ENCODE measurements at places on chromosomes 11 and 22.
A peak's percentile ranks its signal among the peaks of the same experiment; 100 is the strongest.

DNA sequence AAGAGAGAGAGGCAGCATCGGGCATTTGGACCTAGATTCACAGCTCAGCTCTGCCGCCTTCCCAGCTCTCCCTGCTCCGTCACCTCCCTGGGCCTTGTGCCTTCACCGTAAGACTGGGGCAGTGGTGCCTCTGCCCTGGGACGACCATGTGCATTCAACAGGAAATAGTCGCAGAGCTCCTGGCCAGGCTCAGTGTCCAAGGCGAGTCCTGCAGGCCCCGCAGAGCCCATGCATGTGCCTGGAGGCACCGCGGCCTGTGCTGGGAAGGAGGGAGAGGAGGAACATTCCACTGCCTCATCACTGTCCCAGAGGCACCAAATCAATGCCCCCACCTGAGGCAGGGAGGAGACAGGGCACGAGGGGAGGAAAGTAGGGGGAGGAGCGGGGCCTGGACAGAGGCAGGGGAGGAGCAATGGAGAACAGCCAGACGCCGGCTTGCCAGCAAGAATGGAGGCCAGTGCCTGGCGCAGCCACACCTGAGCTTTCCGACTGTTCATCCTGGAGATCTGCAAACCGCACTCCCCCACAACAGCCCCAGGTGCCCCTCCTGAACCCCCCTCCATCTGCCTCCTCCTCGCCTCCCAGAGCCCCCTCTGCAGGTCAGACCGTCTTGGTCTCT is 74.4 kb upstream of the PRR5 start:
- no peak for DNase-seq

DNA sequence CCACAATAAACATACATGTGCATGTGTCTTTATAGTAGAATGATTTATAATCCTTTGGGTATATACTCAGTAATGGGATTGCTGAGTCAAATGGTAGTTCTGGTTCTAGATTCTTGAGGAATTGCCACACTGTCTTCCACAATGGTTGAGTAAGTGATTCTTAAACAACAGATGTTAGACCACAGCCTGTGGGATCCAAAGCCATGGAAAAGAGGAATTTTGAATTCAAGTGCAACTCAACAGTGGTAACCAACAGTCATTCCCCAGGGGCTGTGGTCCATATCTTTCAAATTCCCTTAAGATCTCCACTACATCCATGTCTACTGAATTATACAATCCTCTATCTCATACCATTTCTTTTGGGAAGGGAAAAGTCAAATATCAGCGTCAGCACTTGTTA is 321.5 kb downstream of the LARGE1 start:
- DNase-seq = no peak

DNA sequence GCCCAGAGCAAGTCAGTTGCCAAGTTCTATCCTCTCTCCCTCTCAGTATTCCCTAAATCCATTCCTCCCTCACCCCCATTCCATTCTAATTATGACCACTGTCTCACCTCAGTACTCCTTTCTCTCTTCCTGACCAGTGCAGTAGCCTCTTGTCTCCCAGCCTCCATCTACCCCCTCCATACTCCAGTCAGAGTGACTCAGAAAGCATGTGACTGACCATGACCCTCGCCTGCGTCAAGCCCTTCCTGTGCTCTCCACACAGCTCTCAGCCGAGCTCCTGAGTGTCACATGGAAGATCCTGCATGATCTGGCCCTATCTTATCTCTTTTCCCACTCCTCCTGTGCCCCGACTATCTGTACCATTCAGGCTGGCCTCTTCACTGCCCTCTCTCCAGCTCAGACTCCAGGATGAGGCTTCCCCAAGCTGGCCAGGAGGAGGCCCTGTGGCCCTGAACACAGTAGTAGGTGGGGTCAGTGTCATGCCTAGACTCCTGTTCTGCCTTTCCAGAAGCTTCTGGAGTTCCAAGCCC is 42.6 kb downstream of the NEU3 start:
- DNase-seq = peak; percentile 100

DNA sequence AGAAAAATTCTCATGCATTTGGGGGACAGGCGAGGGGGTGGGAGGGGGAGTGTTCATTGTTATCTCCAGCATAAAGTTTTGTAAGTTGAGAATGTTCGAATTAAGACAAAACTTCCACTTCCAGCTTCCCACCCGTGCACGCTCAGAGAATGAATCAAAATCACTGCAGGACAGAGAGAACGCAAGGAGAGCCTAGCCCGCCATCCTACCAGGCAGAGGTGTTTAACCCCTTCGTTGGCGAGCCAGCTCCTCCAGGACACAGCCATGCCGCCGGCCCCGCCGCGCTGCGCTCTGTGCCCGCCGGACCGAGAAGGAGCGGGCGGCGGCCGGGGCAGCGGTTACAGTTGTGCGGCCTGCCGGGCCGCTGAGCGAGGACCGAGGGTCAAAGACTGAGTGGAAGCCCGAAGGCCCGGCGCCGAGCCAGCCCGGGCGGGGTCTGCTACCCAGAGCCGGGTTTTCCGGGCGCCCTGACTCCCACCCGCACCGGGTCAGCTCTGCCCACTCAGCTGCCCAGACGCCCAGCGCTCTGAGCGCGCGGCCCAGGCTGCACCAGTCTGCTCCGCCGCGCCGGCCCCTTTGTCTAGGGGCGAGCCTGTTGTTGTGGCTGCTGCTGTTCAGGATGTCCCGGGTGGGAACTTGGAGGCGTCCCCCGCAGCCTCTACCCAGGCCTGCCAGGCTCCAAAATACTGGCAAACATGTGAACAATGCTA is at the start of gene NOX4:
NOX4 (minus strand) TSS at position 395 of the 710 bp plus-strand sequence; CDS start at position 266, 129 bp downstream.
- DNase-seq = peak; percentile 24

- peak; percentile 61 for DNase-seq
These were observed 111.2 kb downstream of the ZNF280B start for GRCh38 chr22:22397292-22397870.

DNA sequence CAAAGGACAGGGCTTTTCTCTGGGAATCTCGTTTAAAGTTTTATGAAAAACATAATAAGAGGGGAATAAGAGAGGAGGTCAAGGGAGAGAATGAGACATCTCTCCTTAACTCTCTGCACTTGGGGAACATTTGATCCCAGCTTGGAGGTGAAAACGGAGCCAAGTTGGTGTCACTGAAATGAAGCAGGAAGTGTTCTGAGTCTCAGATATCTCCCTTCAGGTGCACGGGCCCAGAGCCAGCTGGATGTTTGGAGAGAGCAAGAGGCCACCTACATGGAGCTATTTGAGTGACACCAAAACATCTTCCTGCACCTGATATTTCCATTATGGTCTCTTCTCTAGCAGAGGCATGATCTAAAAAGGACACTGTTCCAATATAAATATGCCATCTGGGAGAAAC is 85.7 kb downstream of the BLID start:
- no peak for DNase-seq

DNA sequence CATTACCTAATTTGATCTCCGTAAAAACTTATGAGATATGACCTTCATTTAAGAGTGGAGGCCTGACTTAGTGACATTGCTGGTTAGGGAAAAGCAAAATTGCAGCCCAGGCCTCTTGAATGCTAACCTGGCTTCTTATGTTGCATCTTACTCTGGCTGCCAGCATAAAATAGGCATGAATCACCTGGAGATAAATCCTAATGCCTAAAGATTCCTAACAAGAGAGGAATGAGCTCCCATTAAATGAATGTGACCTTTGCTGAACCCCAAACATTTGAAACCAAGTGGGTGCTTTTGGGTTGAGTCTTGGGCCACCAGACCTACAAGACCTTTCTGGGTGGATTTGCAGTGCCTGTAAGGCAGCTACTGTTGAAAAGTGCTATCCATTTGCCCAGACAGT is 1145.6 kb upstream of the TENM4 start:
- no peak for DNase-seq

- DNase-seq = no peak
These were observed 1.1 kb downstream of the SEPTIN5 start for GRCh38 chr22:19715188-19715930.

- DNase-seq = peak; percentile 84
These were observed 4.6 kb downstream of the SAA2 start for GRCh38 chr11:18243783-18244362.

DNA sequence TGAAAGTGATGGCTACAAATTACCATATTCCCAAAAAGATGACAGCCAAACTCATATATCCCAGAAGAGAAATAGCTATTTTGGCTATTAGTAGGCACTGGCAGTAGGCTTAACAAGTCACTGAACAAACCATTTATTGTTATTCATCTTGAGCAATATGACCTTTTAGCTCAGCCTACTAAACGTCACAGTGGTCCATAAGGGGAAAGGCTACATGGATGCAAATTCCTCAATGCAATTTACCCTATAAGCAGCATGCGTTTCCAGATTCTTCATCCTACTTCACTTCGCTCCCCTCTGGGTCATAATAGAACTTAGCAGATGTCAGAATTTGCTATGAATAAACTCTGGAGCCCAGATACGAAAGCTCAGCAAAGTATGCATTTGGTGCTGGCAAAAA is 114.0 kb downstream of the SIK3 start:
- peak; percentile 78 for DNase-seq

DNA sequence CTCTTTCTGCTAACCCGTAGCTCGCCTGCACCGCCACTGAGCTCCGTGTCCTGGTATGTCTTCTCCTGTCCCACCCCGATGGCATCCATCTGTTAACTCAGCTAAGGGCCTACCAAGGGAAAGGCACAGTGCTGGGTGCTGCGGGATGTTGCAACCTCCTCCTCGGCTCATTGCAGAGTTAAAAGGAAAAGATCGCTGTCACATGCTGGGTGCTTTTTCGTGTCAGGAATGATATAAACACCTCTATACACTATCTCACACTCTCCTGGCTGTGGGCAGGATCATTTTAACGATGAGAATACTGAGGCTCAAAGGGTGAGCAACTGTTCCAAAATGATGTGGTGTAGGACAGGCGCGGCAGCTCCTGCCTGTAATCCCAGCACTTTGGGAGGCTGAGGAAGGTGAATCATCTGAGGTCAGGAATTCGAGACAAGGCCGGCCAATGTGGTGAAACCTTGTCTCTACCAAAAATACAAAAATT is 10.1 kb downstream of the TXN2 start:
- no peak for DNase-seq

- DNase-seq = no peak
These were observed 141.6 kb downstream of the TRPC6 start for GRCh38 chr11:101442171-101442570.

DNA sequence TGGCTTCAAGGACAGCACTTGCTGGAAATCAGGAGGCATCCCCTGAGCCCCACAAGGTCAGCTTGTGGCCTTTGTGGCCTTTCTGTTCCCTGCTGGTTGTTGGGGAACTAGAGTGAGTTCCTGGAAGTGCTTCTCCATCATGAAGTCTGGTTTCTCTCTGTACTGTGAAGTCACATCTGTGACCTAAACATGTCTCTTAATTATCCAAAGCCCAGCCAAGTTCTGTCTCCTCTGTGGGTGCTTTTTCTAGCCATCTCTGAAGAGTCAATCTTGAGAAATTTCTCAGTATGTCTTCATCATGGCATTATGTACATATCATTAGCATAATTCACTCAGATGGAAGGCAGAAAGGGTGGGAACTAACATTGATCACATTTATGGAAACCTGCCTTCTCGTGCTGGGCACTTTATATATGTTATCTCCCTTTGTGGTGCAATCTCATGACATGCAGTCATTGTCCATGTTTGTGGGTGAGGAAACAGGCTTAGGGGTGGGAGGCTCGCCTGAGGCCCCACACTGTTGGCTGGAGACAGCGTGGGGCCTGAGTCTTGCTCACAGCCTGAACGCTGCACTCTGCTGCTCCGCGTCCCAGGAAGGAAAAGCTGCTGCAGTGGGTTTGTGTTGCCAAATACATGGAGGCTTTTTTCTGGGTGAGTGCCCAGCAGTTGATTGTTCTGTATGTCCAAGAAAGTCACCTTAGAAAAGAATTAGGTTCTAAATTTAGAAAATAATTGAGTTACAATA is 24.6 kb downstream of the IGHMBP2 start:
- DNase-seq = no peak

GRCh38 chr11:79973721-79974617 is 533.1 kb upstream of the TENM4 start:
- DNase-seq = no peak

DNA sequence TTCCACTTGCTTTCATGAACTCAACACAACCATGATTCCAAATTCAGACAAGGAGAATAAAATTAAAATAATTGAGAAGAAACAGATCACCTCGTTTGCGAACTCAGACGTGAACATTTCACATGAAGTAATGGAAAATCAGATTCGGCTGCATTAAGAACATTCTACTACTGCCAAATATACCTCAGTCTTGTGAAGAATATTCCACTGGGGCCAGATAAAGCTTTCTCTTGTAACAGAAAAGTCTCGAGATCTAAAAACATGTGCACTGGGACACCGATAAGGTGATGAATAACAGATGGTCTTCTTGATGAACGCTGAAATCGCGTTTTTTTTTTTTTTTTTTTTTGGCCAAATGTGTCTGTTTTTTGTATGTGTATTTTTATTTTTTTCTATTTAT is 761.1 kb downstream of the BRD1 start:
- DNase-seq = no peak

DNA sequence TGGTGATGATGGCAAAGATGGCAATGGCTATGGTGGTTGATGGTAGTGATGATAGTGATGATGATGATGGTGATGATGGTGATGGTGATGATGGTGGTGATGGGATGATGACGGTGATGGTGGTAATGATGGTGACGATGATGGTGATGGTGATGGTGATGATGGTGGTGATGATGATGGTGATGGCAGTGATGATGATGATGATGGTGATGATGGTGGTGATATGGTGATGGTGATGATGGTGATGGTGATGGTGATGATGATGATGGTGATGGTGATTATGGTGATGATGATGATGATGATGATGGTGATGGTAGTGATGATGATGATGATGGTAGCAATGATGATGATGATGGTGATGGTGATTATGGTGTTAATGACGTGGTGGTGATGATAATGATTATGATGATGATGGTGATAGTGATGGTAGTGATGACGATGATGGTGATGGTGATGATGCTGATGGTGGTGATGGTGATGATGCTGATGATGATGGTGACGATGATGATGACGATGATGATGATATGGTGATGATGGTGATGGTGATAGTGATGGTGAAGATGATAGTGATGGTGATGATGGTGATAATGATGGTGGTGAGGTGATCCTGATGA is 232.1 kb downstream of the BRD1 start:
- DNase-seq = no peak

DNA sequence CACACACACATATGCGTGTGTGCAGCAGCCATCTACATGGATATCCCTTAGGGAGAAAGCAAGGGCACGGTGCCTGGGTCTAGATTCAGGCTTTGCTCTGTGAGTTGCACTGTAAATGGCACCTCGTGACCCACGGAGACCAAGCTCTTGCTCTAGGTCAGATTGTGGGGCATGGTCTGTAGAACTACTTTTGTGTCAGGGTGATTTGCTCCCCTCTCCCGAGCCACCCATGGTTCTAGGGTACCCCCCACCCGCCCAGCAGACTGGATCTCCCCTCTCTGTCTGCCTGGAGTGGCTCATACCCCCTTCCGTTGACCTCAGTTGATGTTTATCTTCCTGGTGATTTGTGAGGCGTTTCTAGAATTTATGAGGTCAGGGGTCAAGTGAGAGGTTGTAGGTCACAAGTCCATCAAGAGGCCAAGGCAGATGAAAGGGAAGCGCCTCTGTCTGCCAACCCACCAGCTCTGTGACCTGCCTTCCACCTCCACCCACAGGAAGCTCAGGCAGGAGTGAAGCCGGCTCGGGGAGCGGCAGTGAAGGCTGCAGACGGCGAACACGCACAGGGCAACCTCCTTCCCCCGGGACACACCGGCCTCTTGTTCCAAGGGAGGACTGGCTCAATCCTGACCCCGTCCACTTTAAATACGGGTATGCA is 76.2 kb upstream of the TTLL12 start:
- DNase-seq = no peak

All from SK-MEL-5 (cell line).